Fibroblast of skin of scalp (primary cell): ENCODE measurements at places on chromosomes 7 and 10.

DNA sequence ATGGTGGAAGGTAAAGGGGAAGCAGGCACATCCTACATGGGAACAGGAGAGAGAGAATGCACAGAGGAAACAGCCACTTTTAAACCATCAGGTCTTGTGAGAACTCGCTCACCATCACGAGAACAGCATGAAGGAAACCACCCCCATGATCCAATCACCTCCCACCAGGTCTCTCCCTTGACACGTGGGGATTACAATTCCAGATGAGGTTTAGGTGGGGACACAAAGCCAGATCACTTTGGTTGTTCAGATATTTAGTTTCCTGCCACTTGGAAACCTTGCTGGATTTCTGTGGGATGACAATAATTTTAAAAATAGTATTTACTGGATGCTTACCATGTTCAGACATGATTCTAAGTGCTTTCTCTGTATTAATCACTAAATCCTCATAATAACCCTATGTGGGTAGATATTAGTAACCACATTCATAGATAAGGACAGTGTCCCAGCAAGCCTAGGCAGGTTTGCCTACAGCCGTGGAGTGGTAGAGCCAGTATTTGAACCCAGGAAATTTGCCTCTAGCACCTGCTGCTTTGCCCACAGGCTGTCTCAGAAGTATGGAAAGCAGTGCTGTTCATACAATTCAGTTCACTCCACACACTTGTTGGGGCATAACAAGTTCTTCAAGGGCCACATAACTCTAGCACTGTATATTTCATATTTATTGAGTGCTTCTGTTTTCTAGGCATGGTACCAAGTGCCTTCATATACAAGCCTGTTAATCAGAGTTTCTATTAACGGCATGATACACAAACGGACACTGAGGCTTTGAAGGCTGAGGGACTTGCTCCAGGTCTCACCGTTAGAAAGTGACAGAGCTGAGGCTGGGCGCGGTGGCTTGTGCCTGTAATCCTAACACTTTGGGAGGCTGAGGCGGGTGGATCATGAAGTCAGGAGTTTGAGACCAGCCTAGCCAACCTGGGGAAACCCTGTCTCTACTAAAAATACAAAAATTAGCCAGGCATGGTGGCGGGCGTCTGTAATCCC, 8.3 kb downstream of the TLL2 start:
- DNase-seq: no peak

DNA sequence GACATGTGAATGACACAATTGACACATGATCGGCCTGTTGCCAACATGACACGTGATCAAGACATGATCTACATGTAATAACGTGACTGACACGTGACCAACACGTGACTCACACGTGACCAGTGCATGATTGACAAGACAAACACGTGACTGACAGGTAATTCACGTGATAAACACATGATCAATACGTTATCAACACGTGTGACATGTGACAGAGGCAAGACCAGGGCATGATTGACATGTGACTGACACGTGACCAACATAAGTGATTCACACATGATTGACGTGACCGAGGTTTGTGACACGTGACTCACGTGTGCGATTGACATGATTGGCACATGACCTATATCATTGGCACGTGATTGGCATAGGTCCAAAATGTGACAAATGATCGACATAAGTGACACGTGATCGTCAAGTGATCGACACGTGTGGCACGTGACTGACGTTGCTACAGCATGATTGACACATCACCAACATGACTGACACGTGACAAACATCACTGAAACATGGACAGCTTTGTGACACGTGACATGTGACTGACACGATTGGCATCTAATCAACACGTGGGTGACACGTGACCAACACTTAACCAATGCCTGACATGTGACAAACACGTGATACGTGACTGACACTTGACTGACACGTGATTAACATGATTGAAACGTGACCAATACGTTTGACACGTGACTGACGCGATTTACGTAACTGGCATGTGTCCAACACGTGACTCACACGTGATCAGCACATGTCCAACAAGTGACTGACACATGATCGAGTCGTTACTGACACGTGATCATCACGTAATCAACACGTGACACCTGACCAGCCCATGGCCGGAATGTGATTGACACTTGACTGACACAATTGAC, 23.0 kb downstream of the CRPPA start:
- no peak for DNase-seq

- peak; percentile 46 for DNase-seq
Measured at GRCh38 chr10:124641282-124642087, 102.7 kb downstream of the FAM53B start.

DNA sequence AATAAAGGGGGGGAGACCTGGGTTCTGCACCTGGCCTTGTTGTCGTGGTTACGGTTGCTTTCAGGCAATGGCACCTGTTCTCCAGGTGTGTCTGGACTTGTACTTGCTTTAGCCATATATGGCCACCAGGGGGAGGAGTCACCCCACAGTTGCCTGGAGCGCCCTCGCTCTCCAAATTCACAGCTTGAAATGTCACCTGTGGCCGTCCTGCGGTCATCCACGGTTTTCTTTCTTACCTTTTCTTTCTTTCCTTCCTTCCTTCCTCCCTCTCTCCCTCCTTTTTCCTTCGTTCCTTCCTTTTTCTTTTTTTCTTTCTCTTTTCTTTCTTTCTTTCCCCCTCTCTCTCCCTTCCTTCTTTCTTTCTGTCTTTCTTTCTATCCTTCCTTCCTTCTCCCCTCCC, 157.2 kb upstream of the ZNF92 start:
- DNase-seq: peak; percentile 7

GRCh38 chr10:29150010-29150409, 138.9 kb upstream of the LYZL1 start:
- DNase-seq: no peak

DNA sequence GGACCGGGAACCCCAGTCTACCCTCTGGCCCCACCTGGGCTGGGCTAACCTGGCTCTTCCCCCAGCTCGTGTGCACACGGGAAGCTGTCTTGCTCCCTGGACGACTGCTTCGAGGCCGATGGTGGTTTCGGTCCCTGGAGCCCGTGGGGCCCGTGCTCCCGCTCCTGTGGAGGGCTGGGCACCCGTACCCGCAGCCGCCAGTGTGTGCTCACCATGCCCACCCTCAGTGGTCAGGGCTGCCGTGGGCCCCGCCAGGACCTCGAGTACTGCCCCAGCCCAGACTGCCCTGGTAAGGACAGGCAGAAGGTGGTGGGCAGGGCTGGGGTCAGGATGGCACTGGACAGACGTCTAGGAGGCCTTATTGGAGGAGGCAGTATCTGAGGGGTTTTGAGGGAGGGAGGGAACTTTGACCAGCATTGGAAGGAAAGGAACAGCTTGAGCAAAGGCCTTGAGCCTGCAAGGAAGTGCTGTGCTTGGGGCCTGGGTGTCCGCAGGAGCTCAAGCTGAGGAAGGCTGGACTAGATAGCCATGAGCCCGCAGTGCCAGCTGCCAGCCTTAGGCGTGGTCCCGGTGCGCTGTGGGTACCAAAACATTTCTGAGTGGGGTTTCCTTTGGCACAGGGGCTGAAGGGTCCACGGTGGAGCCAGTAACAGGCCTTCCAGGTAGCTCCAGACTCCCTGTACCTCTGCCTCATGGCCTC, 20.2 kb upstream of the ZNF862 start:
- DNase-seq: no peak

DNA sequence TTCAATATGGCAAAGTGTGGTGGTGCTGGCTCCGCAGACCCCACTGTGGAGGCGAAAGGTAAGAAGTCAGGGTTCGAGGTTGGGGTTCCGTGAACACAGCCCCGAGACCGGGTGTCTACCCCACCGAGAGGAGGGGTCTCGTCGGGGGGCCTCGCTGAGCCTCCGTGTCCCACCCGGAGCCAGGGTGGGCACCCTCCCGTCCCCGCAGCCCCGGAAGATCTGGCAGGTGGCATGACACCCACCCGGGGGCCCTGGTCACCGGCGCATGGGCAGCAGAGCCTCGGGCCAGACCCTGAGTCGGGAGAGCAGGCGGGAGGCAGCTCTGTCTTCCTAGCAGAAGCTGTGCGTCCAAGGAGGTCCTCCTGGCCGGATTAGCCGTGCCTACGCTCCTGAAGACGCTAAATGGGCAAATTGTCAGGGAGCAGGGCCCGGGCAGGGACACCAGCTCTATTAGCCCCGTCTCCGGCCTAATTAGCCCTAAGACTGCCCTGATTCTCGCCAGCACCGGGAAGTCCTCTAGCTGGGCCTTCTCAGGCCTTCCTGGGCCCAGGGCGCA, 56.4 kb downstream of the UNCX start:
- DNase-seq: no peak

DNA sequence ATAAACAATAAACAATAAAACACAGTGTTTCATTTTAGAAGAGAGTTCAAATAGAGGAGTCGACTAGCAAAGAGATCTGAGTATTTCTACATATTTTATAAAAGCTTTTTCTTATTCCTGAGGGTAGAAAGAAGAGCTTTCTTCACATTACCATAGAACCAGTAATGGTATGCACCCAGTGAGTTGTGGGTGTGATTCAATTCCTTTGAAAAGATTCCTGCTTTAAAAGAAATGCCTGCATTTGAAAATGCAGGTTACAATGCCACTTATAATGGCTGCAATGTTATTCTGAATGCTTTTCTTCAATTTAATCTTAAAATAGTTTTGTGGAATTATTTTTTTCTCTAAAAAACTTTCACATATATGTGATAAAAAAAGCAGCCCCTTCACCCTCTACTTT, 178.1 kb downstream of the CDC14C start:
- no peak for DNase-seq

DNA sequence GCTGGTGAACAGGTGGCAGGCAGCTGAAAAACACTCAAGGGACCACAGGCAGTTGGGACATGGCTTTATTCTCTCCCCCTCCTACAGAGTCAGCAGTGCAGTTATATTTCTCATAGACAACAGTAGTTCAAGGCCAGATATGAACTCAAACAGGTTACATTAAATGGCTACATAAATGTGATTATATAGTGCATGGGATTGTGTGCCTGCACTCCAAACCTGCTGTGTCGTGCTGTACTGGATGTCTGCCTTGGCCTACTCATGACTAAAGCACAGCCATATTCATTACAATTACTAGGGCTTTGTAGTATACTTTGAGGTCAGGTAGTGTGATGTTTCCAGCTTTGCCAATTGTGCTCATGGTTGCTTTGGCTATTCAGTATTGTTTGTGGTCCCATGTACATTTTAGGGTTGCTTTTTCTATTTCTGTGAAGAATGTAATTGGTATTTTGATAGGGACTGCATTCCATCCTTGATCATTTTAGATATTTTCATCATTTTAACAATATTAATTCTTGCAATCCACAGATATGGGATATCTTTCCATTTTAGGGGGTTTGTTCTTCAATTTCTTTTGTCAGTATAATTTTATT, 393.6 kb downstream of the CNTNAP2 start:
- DNase-seq: no peak

- no peak for DNase-seq
Measured at GRCh38 chr7:49367072-49367471, 406.4 kb upstream of the VWC2 start.

DNA sequence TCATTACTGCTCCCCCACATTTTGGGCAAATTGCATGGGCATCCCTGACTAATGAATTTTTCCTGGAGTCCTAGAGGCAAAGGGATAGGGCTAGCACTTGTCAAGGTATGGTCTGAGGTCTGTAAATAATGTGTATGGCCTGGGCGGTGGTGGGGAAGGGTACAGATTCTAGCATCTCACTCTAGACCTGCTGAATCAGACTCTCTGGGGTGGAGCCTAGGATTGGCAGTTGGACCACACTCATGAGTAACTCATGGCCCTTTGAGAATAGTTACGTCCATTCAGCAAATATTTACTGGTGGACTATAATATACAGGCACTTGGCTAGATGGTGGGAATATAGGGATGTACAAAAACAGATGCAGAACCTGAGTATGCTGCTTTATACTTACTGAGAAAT, 118.0 kb downstream of the CELF2 start:
- DNase-seq: no peak

GRCh38 chr10:88934900-88935672, 17.5 kb downstream of the ACTA2 start:
- peak; percentile 70 for DNase-seq

- peak; percentile 28 for DNase-seq
Measured at GRCh38 chr10:89307269-89307577, 5.4 kb downstream of the IFIT2 start.

GRCh38 chr10:42992957-42993390, 83.9 kb upstream of the RET start:
- no peak for DNase-seq

- DNase-seq: peak; percentile 19
Measured at GRCh38 chr10:27819781-27820531, 74.3 kb upstream of the MKX start.

DNA sequence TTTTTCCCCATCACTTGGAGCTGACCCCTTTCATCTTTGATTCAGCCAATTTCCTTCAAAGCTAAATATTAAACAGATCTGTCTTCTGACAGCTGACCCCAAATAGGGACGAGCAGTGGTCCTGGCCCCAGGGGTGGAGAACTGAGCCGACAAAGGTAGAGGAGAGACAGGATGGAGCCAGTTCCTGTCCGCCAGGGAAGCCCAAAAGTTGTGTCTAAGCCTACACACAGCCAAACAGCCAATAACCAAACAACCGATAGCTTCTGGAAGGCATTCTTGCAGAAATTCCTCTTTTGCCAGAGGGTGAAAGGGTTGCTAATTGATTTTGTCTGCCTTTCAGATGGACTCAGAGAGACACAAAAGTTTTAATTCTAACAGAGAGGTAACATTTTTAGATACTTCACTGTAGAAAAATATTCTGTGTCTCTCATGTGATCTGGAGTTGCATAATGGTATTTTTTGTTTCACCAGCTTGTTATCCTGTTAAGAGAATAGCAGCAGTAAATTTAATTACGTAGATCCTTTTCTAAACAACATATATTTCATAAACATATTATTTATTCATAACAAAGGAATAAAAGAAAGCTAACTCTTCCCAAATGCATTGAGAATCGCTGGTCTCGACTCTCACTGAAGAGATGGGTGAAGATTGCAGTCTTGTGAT, 161.7 kb upstream of the LYZL1 start:
- no peak for DNase-seq

GRCh38 chr7:392822-393221, 102.9 kb downstream of the FOXL3 start:
- DNase-seq: no peak

DNA sequence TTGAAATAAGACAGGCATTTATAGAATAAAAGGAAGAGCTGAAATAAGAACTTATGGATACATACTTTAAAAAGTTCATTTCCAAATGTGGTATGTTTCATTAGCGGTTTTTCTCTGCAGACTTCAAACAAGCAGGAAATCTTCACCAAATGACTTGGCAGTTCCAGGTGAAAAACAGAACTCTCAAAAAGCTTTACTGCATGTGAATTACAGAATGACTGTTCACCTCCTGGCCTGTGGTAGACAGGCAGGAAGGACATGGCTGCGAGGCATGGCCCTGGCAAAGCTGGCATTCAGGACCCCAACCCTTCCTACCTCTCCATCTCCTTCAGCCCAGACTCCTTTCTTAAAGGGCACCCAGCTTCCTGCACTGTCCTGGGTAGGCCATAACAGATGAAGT, 21.2 kb upstream of the ENO4 start:
- no peak for DNase-seq

GRCh38 chr7:69871886-69872569, 273.8 kb downstream of the AUTS2 start:
- DNase-seq: no peak

- peak; percentile 70 for DNase-seq
Measured at GRCh38 chr7:140640727-140641523, at the start of gene DENND2A. DENND2A (minus strand) TSS chr7:140640813; CDS start chr7:140602397, 38,416 bp downstream.
